Astrocyte of the hippocampus (primary cell): ENCODE measurements at places on chromosomes 5 and 9.

DNA sequence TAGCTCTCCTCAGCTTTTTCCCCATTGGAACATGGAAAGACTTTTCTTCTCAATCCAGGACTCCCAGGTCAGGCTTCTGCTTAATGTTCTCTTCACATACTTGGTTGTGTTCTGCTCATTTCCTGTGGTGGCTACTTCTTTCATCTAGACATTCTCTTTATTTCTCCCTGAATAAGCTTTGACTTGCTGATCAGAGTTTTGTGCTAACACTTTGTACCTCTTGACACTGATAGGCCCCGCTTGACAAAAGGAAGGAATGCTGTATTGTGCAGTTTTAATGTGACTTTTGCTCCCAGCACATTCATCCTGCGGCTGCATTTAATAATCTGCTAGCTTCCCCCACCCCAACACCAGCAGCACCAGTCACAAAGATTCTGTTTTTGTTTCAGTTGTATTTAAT is 90.9 kb upstream of the MINAR2 start:
- peak; percentile 24 for DNase-seq

- no peak for DNase-seq
Observed at GRCh38 chr5:141863569-141864178, 14.5 kb downstream of the PCDH1 start.

DNA sequence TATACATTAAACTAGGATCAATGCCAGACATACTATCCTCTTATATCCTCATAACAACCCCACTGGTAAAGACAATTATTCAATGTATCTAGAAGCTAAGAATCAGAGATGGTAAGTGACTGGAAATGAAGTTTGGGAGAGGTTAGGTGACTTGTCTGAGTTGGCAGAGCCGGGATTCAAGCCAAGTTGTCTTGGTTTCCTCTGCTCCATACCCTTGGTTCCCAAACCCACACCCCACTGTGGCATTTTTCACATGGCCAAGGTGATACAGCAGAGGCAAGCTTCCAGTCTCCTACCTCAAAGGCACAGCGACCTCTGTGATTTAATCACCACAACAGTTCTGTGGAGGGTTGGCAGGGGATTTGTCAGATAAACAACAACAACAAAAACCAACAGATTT is 34.7 kb upstream of the ADRB2 start:
- DNase-seq: peak; percentile 18

GRCh38 chr9:5719100-5719926 is 90.4 kb downstream of the RIC1 start:
- DNase-seq: no peak

DNA sequence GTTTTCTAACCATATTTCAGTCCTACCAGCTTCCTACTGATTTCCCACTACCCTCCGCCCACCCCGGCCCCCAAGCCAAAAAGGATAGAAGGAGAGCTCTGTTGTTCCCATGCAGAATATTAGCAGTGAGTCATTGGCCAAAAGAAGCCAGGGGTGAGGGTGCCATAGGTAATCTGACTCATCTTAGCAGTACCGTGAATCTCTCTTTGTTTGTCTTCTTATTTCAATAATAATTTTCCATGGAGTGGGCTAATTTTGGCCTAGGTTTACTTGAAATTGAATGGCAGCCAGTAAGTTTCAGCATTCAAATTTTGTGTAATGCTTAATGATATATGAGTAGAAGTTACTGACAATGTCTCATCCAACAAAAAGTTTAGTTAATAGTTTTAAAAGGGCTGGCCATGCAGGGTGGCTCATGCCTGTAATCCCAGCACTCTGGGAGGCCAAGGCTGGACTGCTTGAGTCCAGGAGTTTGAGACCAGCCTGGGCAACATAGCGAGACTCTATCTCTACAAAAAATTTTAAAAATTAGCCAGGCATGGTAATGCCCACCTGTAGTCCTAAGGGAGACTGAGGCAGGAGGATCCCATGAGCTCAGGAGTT is 74.2 kb downstream of the C9orf152 start:
- DNase-seq: no peak

DNA sequence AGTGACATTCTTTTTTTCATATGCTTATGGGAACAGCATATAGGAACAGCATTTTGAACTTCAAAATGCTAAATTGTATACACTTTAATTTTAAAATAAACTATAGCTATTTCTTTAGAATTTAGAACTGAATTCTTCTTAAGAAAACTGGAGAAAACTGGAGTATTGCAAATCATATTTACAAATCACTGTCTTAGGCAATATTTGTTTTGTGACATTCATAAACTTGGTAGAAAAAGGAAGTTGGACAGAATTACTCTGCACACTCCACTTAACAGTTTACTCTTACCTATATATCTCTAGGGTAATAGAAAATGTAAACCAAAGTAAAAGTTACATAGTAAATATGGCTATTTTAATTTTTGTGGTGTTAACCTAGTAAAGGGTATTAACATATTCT is 3.1 kb downstream of the DMRTA1 start:
- DNase-seq: no peak

- DNase-seq: peak; percentile 88
Observed at GRCh38 chr5:157222506-157223230, 42.0 kb downstream of the ITK start.

DNA sequence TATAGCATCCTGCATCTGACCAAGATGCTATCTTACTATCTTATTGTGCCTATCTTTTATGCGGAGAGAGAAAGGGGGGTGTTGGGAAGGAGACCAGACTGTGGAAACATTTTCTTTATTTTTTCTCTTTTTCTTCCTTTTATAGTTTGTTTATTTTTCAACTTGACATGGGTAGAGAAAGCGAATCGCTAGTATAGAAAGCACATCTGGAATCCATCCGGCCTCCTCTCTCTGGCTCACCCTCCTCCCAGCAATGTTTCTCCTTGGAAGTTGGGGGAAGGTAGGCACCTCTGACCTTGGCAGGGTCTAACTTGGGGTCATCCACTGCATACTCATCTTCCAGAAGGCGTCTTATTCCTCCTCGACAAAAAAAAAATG is 3.9 kb downstream of the S1PR3 start:
- DNase-seq: no peak

DNA sequence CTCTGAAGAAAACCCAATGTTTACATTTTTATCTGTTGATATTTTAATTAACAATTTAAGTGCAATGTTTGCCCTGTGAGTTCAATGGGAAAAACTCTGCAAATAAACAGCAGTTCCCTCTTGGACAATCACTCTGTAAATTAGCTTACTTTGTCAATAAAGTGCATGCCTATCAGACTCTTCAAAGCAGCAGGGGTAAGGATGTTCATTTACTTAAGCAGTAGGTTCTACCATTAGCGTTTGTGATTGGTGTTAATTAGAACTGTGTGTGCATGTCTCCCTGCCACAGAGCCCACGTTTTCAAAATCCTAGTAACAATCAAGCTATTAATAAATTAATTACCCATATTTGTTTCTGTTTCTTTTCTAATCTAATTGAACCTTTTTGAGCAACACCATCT is 1921.6 kb upstream of the WWC1 start:
- no peak for DNase-seq

- DNase-seq: no peak
Observed at GRCh38 chr9:131672451-131672850, 67.4 kb downstream of the RAPGEF1 start.

- peak; percentile 76 for DNase-seq
Observed at GRCh38 chr9:38088006-38088925, 19.2 kb upstream of the SHB start.

DNA sequence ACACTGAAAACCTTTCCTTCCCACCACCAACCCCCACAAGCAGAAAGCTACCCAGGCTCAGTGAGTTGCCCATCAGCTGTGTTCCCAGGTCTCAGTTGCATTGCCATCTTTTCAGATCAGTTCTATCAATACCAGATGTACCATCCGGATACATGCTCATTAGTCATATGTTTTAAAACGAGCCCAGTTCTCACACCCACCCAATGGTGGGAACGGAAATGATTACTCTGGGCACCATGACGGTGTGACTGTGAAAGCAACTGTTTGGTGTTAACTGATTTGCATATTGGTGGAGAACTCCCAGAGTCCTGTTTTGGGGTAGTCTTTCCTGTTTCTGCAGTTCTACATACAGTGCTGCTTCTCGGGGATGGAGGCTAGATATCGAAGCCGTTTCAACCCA is 212.3 kb downstream of the TRIM36 start:
- no peak for DNase-seq

GRCh38 chr9:120663380-120663779 is 50.9 kb downstream of the MEGF9 start:
- DNase-seq: no peak

DNA sequence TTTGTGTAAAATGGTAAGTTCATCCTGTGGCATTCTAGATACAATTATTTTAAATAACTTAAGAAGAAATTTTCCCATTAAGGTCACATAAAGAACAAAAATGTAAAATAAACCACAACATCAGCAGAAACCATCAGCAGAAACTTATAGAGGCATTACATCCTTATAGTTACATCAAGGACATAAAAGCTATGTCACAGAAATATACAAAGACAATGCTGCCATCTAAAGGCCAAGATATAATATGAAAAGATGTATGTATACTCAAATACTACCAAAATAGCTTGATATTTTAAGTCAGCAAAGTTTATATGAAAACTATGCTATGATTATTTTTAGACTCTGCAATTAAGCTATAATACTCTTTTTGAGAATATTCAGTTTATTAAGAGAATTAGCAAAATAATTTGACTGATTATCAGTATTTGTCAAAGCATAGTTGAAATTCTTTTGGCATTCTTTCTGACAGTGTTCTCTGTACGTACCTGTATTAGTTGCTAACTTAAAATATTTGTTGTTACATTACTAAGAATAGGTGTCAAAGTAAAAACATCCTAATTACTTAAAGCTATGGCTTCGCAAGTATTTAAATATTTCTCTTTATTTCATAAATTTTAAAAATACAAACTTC is 36.2 kb downstream of the FBXL17 start:
- DNase-seq: peak; percentile 44

- DNase-seq: no peak
Observed at GRCh38 chr5:2701592-2701991, 49.9 kb downstream of the IRX2 start.

- DNase-seq: no peak
Observed at GRCh38 chr9:33794560-33794959, 801 bp upstream of the PRSS3 start.

- DNase-seq: no peak
Observed at GRCh38 chr5:158758675-158759074, 341.0 kb downstream of the EBF1 start.

- no peak for DNase-seq
Observed at GRCh38 chr9:30970186-30970585, 1414.3 kb upstream of the ACO1 start.

GRCh38 chr5:119522841-119523240 is 70.5 kb downstream of the HSD17B4 start:
- no peak for DNase-seq

GRCh38 chr5:179732918-179733771 is 523 bp downstream of the MAML1 start:
- DNase-seq: peak; percentile 72

DNA sequence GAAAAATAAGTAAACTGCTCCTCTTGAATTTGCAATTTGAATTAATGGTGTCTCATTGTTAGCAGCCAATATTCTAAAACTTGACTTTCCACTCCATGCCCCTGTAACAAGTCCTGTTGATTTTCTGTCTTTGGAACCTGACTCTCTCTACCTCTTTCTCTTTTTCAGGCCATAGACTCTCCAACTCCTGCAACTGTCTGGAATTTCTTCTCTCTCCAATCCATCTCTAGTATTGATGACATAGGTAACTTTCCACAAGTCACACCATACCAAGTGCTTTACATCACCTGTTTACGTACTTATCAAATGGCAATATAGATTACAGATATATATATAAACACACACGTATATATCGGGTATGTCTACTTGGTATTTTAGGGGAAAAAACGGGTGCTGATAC is 923 bp downstream of the C5orf34 start:
- peak; percentile 4 for DNase-seq

DNA sequence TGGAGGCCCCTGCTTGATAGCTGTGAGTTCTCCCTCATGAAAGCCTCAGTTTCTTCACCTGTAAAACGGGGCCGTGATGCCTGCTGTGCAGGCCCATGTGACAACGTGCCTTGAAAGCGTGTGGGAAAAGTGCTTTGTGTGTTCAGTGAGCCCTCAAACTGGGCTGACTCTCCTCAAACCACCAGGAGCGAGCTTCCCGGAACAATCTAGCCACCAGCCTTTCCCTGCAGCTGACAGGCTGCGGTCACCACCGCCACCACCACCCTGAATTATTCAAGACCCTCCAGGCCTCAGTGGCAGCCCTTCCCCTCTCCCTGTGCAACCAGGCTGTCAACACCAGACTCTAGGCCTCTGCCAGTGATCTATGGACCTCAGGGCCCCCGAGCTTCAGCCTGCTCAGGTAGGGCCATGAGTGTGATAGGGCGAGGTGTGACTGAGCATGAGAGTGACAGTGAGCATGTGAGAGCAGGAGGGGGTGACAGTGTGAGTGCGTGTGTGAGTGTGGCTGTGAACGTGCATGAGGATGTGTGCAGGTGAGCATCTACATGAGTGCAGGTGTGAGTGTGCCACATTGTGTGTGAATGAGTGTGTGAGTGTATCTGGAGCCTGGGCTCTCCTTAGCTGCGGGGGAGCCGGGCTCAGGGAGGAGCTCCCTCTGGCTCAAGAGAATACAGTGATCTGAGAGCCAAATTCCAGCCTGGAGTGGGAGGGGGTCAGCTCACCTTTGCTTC is 53.3 kb upstream of the PSD2 start:
- DNase-seq: peak; percentile 26

GRCh38 chr5:135651156-135651555 is 72.4 kb upstream of the CXCL14 start:
- DNase-seq: peak; percentile 69

- peak; percentile 58 for DNase-seq
Observed at GRCh38 chr9:105103776-105104175, 140.7 kb upstream of the SLC44A1 start.

- peak; percentile 98 for DNase-seq
Observed at GRCh38 chr5:76831110-76831452, 12.3 kb downstream of the F2RL1 start.

DNA sequence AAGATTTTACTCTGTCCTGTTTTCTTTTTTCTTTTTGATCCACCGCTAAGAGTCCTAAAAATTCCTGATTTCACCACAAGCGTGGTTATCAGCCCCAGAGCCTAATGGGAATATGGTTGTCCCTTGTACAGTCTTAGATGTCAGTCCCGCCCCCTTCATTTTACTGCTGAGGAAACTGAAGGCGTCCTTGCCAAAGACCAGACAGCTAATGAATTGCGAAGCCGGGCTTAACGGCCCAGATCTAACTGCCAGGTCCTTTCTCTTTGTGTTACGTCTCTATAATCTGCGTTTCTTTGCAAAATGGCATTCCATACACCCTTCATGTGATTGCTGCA is 497 bp downstream of the NSA2 start:
- peak; percentile 53 for DNase-seq

DNA sequence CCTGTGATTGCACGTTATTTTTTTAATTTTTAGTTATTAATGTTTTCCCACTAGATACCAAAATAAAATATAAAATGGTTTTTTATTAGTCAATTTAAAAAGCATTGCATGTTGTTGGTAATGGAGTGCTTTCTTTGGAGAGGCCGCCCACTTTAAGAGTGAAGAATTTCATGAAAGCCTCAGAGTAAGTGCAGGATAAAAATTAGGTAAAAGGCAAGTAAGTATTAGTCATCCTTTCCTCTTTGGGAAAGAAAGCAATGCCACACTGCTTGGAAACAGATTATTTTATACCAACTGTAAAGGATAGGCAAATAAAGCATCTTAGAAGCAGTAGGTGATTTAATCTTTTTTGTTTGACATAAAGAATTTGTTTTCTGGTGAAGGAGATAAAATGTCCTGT is 62.9 kb downstream of the HSD17B4 start:
- DNase-seq: peak; percentile 56
